Glomerular endothelial cell (primary cell): ENCODE measurements at places on chromosomes 4 and X. TPM values are rescaled to one million over a fixed set of nuclear protein-coding genes. Genes with fewer than 3 reads are reported as not detected.

Gene PRPS1
- 27.9 and 29.0 TPM in 2 replicates for total RNA-seq

Gene CXorf66
- total RNA-seq = not detected in 2 replicates

Gene GASK1B
- 46.6 and 157 TPM in 2 replicates for total RNA-seq

Gene MXD4
- total RNA-seq = 115 and 122 TPM in 2 replicates

Gene SERPINA7
- not detected in 2 replicates for total RNA-seq
